ENCODE measurements at places on chromosomes 2 and 18.

DNA sequence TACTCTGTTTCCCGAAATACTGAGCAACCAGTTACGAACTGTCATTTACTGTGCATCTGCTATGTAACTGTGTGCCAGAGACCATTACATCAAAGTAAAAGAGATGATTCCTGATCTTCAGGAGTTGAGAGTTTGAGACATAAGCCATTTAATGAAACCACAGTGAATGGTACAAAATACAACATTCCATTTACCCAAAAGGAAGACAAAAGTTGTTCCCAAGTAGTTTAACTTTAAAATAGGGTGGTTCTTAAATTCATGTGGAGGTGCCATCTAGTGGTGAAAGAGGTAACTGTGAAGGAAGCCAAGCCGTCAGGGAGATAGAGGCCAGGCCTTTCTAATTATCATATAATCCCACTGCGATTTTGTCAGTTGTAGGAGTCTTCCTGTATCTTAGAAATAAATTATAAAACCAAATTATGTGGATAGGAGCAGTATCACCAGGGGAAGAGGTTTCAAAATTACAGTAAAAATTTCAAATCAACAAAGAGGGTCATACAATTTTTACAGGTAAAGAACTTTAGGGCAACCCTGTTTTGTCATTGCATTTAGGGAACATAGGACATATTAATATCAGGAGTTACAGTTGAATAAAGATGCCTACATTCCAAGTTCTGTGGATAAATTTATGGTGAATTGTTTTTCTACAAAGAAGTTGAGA is 67.7 kb downstream of the EPAS1 start:
- DNase-seq = no peak

GRCh38 chr2:74862020-74862964 is 28.4 kb downstream of the HK2 start:
- no peak for DNase-seq

- no peak for DNase-seq
Observed at GRCh38 chr18:2515908-2516625, 55.2 kb downstream of the METTL4 start.

GRCh38 chr18:28834889-28835288 is 658.0 kb upstream of the CDH2 start:
- DNase-seq = no peak

DNA sequence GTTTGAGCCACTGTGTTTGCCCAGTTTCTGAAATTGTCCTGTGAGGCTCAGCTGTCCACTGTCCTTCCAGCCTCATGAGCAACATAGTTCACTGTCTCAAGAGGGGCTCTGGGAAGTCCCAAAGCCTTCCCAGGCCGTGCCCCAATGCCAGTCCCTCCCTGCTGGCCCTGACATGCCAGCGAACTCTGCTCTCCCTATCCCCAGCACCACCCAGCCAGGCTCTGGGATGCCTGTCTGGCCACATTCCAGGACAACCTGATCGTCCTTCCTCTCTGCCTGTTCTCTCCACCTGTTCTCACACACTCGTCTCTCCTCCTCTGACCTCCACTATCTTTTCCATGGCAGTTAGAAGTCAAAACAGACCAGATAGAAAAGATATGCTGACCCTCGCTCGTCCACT is 278.0 kb upstream of the ID2 start:
- DNase-seq = no peak

- no peak for DNase-seq
Observed at GRCh38 chr2:192307530-192307929, 112.8 kb upstream of the TMEFF2 start.

DNA sequence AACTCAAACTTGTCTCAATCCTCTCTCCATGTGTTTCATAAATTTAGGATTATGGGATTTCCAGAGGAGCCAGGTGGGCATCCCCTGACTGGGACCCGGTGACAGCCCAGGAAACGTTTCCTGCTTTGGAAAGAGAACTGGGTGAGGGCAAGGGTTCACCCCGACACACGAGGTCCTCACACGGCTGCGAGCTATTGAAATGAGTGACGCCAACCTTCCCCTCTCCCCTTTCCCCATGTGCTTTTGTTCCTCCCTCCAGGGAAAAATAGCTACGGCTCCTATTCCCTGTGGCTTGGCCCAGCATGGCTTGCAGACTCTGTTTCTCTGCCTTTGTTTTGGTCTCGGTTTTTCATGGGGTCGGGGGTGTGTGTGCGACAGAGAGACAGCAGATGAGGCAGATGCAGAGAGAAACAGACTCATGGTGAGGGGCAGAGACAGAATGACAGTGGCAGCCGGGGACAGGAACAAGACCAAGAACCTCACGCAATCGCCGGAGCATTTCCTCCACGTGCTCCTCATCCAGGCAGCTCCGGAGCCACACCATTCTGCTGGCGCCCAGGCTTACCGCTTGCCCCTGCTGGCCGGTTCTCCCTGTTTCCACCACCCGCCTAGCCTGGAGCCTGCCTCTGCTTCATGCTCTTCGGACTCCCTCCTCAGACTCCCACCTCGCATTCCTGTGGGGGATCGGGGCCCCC is 238.5 kb downstream of the DYSF start:
- no peak for DNase-seq

- no peak for DNase-seq
Observed at GRCh38 chr18:51171625-51172259, 25.7 kb downstream of the MEX3C start.

GRCh38 chr2:69615078-69615625 is 28.4 kb downstream of the AAK1 start:
- DNase-seq = no peak

DNA sequence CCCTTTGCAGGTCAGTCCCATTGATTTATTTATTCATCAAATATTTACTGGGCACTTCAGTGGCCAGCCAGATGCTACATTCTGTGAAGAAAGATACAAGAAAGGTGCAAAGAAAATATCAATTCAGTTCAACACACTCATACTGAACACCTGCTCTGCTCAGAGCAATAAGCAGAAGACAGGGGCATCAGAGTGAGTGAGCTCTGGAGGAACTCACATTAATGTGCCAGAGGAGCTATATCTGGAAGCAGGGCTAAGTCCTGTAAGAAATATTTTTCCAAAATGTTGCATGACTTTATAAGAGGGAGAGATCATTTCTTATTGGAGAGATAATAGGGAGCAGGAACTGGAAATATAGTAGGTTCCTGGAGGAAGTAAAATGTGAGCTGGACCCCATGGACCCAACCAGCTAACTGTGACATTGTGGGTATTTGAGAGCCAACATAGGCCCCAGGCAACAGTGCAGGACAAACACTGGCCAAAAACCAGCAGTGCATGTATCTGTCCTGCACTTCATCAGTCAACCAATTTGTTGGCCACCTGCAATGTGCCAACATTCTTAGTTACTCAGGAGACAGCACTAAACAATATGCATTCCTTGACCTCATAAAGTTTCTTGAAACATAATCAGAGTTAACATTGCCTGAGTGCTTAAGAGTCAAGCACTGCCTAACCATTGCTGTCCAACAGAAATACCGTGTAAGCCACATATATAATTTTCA is 102.7 kb upstream of the PTPRM start:
- DNase-seq = no peak

DNA sequence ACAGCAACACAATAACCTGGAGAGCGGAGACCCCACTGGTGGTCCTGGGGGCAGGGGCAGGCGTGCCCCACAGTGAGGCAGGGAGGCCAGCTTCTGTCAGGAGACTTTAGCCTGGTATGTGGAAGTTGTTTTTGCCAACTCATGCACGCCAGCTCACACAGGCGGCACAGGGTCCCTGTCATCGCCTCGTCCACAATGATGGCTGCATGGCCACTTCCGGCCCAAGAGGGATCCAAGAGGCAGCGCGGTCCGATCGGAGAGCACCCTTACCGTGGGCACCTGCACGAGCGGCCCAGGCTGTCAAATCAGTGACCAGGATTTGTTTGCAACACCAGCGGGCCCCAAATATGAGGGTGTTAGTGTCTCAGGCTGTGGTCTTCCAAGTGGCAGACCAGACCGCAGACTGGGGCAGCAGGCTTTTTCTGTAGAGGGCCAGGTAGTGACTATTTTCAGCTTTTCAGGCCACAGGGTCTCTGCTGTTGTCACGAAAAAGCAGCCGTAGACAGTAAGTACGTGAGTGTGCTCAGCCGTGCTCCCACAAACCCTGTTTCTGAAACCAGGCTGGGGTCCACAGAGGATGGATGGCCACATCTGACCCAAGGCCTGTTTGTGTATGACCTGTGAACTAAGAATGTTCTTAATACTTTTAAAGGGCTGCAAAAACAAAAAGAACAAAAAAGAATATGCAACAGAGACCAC is 21.2 kb downstream of the SNED1 start:
- DNase-seq = no peak

DNA sequence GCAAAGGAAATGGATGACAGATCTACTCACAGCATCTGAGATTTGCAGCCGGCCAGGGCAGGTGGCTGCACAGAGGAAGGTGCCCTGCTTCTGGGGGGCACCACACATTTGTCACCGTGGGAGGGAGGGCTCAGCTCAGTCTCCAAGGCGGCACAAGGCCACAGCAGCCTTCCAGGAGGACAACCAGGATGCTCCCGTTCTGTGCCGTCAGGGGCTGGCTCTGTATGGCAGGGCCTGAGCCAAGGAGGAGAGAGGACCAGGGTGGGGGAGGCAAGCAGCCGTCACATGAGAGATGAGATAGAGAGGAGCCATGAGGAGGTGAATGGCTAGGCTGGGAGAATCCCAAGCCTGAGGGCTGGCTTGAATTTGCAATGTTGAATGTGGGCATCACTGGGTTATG is 4.6 kb upstream of the BOK start:
- no peak for DNase-seq

GRCh38 chr18:45777393-45777792 is 48.1 kb upstream of the SIGLEC15 start:
- no peak for DNase-seq

DNA sequence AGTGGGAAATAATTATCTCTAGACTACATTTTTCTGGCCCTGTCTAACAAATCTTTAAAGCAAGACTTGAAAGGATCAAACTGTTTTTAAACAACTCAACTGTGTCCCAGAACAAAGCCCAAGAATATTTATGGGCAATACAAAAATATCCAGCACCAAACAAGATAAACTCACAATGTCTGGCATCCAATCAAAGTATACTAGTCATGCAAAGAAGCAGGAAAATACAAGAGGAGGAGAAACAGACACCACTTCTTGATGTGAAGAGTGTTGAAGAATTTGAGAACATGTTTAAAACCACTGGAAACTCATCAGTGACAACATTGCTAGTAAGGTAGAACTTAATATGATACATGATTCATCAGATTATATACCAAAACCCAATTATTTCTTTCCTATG is 66.1 kb upstream of the CDC42EP3 start:
- DNase-seq = no peak

GRCh38 chr2:141610564-141611175 is 520.1 kb downstream of the LRP1B start:
- no peak for DNase-seq

GRCh38 chr2:220880623-220881596 is 691.2 kb downstream of the EPHA4 start:
- DNase-seq = no peak

DNA sequence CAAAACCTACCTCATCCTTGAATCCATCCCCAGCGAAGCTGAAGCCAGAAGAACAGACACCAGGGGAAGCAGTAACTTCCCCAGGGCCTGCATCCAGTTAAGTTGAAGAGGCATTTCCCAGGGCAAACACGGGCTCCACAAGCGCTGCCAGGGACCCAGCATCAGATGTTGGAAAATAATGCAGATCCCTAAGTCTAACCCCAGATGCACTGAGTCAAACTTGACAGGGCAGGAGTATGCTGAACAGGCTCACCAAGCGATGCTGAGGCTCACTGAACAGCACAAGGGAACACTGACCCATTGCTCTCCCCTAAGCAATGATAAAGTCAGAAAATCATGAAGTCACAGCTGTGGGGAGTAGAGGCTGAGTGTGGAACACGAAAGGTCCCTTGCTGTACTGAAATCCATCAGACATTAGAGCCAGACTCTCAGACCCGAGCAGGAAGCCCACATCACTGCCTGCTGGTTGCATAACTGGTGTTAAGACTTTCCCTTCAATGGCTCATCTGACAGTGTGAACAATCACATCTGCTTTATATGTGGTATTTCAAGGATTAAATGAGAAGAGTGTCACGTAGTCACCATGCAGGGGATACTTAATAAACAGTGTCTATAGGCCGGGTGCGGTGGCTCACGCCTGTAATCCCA is 36.2 kb downstream of the TNS1 start:
- DNase-seq = no peak

DNA sequence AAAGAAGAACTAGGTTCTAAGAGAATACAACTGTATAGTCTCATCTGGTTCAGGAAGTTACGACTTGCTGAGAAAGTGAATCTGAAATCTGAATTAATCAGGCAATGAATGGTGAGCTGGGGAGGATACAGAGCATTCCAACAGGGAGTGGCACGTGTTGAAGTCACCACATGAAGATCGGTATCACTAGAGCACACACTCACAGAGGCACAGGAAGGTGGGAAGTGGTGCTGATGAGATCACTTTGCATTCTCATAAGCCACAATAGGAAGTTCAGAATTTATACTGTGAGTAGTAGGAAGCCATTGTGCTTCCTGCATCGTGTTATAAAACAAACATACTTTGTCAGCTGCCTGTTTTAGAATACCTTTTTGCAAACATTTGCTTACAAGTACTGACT is 615.0 kb upstream of the DDX18 start:
- no peak for DNase-seq

DNA sequence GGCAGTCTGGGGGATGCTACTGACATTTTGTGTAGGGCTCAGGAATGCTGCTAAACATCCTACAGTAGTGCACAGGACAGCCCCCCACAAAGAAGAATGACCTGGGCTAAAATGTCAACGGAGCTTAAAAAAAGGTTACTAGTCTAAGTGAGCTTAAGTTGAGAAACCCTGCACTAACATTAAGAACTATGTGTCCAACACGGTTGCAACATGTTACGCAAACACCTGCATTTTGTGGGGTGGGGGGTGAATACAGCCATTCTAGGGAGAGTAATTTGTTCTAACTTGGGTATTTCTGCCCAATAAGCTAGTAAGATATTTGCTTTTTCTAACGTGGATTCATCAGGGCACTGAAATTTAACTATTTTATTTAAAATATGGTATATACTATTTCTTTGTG is 57.9 kb downstream of the SLC8A1 start:
- DNase-seq = no peak

DNA sequence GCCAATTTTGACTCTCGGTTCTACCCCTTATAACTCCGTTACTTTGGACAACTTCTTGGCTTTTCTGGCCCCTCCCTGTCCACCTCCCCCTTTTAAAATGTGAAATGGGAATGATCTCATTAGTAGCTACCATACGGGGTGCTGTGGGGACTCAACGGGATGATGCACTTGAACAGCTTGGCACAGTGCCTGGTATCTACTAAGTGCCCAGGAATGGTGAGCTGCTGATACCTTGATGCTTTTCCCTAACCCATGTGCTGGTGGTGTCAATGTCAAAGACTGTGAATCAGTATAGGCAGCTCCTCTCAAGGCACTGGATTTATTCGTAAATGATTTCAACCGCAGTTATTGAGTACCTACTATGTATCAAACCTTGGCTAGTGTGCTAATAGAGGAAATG is 204.2 kb downstream of the LOXHD1 start:
- no peak for DNase-seq
